Mucosa of descending colon (tissue), 3 donors: ENCODE measurements at places on chromosomes 12 and 14. TPM values are rescaled to one million over a fixed set of nuclear protein-coding genes. Genes with fewer than 3 reads are reported as not detected.

GRCh38 chr12:86721713-86722397, 465.7 kb upstream of the MGAT4C start:
- DNase-seq: no peak

The DBX2 gene
- not detected for total RNA-seq

GRCh38 chr12:30506411-30506810, 189.3 kb downstream of the IPO8 start:
- no peak for DNase-seq

DNA sequence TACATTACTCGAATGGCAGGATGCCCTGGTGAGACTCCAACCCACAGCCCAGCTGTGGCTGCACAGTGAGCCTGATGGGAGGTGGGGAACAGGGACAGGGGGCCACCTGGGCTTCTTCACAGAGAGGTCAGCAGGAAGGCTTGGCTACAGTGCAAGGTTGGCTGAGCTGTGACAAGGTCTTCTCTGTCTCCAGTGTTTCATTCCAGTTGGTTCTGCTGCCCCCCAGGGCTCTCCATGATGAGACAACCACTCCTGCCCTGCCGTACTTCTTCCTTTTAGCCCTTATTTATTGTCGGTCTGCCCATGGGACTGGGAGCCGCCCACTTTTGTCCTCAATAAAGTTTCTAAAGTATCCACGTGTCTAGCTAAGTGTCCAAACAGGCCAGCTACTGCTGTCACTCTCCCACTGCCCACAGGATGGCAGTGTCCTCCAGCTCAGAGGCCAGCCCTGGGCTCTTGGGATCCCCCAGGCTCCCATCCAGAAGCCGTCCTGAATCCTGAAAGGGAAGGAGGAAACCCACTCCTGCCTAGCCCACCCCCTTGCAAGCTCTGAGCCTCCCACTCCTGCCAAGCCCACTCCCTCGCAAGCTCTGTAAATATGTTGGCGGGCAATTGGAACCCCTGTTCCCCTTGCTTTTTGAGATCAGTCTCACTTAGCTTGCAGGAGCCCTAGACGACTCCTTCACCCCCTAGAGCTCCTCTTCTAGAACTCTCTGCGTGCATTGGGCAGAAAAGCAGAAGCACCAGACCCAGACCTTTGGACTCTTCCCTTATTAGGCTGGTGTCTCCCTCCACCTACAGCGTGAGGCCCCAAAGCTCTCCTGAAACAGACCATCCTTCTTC, 5.4 kb downstream of the C1QL4 start:
- peak; percentile 78 for DNase-seq

DNA sequence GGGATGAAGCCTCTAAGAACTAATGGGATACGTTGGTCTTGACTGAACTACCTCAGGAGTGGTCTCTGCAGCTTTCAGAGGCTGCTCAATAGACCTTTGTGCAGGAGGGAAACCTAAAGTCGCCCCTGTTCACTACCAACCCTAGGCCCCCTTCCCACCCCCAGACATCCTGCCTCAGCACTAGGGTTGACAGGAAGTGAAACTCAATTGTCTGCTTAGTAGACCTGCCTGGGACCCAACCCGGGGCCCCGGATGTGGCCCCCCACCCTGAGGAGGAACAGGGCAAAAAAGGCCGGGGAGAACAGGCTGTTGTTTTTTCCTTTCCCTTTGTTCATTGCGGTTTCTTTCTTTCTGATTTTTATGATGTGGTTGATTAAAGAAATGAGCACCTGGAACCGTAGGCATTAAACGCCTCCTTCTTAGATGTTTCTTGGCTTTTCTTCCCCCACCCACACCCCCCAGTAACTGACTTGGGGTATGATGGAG, 1.6 kb upstream of the DGKA start:
- peak; percentile 90 for DNase-seq

- no peak for DNase-seq
These were observed 167.8 kb upstream of the HIF1A start for GRCh38 chr14:61527325-61528100.

DNA sequence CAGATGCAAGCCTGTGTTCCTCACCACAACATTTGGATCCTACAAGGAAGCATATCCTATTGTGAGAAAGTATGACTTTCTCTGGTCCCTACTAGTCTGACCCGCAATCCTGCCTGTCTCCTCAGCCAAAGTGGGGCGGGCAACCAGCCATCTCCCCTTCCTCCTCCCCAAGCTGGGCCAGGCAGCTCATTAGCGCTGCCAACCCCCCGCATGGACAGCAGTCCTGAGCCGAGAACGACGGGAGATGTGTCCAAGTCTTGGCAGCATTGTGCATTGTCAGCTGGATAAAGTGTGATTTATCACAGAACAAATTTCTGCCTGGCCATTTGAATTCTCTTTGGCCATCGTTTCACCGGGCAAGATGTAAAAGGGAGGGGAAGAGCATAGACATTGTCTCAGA, 139.4 kb downstream of the SLC15A4 start:
- DNase-seq: no peak

The BCL11B gene
- 5.6 TPM for total RNA-seq
